ENCODE measurements at places on chromosomes 13 and 19.

DNA sequence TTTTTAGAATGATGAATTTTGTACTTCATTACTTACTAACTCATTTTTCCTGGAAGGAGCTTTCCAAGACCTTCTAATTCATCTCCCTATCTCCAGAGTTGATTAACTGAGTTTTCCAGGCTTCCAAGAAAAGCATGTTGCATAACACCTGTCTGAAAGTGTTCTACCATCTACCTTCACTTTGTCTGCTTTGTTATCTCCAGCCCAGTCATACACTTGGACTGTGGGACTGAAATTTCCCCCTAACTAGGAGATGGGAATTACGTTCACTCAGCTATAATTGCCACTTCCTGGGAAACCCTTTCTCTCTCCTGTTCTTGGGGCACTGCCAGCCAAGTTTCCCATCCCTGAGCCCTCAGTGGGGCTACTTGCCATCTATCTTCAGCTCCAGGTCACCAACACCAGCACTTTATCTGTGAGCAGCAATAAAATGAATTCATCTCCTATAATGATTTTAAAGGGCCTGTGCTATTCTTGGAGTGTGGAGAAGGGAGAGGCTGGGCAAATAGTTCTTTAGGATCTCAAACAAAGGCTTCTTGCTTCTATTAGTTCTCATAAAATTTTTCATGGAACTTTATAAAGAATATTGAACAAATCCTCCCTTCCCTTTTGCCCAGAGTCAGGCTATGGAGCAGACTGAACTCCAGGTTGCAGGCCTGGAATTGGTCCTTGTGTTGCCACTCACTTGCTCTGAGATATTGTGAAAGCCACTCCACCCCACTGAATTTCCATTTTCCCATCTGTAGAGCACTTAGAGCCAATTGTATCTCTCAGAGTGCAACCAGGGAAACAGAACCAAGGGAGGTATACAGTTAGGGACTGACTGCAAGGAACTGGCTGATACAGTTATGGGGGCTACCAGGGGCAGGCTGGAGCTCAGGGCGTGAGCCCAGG, 17.8 kb upstream of the ATP12A start:
- DNase-seq = no peak

DNA sequence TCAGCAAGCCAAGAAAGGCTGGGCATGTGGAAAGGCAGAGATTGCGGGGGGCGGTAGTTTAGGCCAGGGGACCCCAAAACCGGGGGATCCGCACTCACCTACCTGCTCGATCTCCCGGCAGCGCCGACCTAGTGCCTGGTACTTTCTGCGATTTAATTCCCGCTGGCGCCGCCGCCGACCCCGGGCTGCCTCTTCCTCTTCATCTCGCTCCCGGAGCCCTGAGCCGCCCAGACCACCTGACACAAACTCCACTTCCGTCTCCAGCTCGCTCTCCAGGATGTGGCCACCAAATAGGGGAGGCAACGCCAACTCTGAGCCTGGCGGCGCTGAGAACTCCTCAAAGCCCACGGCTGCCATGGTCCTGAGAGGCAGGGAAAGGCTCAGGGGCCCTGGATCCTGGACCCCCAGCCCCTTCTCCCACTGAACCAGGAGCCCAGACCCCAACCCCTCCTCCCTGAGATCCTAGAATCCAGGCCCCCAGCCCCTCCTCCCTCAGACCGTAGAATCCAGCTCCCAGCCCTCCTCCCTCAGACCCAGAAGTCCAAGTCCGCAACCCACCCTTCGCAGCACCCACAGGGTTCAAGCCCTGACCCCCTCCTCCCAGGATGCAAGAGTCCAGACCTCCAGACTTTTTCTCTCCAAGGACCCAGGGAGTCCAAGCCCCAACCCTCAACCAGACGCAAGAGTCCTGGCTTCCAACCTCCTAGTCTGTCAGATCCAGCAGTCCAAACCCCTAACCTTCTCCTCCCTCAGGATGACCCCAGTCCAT, 933 bp downstream of the TFPT start:
- DNase-seq = peak; percentile 76

DNA sequence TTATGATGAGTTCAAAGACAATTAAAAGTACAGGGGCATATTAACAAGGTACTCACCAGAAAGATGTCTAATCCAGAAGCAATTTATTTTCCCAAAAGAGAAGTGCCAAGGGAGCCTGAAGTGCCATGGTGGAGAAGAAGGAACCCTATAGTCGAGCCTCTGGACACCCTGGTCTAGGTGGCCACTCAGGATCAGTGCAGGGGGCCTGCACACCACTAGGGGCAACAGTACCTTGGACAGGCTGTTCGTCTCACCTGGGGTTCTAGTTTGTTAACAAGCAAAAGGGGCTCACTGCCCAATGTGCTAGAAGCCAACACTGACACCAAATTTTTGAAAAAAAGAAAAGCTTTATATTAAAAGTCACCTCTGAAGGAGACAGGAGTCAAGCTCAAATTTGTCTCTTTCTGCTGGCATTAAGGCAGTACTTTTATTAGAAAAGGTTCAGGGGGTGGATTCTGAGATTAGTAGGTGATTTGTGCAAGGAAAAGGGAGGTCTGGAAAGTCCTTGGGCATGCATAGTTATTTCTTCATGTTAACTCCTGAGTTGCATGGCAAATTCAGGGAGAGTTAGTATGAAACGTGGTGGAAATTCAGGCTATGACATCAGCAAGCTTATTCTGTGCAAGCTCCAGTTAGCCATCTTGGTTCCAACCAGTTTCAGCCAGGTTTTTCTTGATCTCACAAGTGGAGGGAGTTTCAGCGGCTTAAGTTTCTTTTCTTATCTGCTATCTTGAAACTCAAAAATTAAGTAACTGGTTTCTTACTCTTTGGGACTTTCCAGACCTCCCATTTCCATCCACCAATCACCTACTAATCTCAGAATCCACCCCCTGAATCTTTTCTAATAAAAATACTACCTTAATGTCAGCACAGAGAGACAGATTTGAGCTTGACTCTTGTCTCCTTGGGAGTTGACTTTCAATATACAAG, 884 bp upstream of the CBY2 start:
- DNase-seq = no peak

DNA sequence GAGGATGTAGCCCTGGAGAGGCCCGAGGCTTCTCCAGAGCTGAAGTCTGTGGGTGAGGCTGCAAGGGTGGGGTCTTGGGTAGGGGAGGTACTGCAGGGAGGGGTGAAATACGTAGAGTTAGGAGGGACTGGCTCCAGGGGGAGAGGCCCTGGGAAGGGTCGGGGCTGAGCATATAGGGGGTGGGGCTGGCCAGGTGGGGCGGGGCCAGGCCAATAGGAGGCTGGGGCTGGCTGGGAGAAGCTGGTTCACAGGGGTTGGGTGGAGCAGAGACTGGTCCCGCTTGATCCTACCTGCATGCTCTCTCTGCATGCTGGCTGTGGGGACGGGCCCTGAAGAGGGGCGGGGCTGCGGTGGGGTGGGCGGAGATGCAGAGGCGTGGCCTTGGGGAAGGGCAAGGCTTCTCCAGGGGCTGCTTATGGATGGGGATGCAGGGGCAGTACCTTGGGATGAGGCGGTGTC, 51.9 kb downstream of the CELF5 start:
- DNase-seq = peak; percentile 71

DNA sequence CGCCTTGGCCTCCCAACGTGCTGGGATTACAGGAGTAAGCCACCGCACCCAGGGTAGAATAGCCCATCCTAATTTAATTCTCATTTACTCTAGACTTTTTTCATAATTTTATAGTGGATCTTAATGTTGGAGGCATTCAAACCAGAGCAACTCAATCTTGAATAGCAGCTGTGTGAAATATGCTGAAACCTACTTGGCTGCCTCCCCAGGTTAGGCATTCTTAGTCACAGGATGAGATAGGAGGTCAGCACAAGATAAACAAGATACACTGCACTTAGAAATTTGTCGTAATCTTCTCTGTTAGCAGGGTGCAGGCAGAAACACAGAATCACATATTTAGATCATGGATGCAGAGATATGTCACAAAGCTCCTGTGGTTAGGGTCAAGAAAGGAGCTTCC, 2.7 kb upstream of the ZNF43 start:
- no peak for DNase-seq
